ENCODE measurements at places on chromosomes 3 and 15.

DNA sequence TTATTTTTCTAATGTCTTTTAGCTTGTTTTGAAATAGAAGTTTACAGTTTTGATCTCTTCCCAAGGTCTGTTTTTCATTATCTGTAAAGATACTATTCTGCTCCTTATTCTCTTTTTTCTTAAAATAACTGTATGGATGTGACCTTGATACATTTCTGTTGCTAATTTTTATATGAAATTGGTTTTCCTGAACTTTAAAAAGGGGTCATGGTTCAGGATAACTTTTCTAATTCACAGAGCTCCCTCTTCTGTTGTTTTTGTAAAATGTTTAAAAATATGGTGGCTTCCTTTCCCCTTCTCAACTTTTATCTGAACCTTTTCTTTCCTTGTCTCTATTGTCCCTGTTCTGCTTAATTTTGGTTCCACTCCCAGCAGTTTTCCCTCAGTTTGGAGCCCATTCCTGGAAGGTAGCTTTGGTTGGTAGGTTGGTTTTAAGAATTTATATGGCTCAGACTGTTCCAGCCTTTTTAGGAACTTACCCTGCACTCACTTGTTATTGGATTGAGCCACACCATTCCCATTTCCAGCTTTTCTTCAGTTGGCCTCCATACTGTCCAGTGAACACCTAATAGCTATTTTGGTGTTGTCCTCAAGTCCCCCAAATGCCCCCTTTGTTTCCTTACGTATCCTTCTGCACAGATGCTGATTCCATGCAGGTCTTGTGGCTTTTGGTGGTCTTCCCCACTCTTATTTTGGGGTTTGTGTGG lies 70.3 kb downstream of the SLMAP start:
- no peak for DNase-seq

DNA sequence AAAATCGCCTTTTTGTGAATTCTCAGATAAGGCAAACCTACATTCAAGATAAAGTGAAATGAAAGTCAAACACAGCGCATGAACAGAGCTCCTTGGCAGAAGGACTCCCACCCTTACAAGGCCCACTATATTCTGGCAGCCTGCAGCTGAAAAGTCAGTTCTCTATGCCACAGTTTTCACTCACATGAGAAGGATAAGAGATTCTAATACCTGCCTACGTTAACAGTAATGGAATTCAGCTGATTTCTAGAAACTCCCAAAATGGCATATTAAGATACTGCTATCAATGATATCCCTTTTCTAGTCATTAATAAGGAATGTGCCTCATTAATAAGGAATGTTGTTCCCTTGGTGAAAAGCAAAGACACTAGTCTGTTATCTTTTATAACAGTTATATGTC lies 27.0 kb downstream of the SLC30A4 start:
- DNase-seq, result no peak

DNA sequence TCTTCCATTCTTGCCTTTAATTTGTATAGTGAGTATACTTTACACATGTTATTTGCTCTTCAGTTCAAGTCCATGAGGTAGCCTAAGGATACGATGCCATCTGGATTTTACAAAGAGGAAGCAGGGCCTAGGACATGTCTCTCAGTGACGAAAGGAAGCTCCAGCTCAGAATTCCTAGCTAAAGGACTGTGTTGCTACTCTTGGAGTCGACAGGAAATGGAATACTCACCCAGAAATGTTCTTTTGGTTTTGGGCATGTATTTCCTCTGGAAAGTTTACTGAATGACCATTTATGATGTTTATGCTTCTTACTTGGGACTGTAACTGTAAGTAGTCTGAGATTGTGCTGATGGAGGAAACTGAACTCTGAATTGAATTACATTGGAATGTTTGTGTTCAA lies 12.5 kb downstream of the OXNAD1 start:
- no peak for DNase-seq

- no peak for DNase-seq
Measured at GRCh38 chr3:30512576-30512975, 93.8 kb upstream of the TGFBR2 start.

GRCh38 chr15:38945551-38946298 lies 381.1 kb upstream of the RASGRP1 start:
- no peak for DNase-seq

GRCh38 chr15:35595656-35596055 lies 49.7 kb upstream of the DPH6 start:
- no peak for DNase-seq
